SK-N-SH (cell line): ENCODE measurements at places on chromosomes 6 and 20.
A peak's percentile ranks its signal among the peaks of the same experiment; 100 is the strongest.

DNA sequence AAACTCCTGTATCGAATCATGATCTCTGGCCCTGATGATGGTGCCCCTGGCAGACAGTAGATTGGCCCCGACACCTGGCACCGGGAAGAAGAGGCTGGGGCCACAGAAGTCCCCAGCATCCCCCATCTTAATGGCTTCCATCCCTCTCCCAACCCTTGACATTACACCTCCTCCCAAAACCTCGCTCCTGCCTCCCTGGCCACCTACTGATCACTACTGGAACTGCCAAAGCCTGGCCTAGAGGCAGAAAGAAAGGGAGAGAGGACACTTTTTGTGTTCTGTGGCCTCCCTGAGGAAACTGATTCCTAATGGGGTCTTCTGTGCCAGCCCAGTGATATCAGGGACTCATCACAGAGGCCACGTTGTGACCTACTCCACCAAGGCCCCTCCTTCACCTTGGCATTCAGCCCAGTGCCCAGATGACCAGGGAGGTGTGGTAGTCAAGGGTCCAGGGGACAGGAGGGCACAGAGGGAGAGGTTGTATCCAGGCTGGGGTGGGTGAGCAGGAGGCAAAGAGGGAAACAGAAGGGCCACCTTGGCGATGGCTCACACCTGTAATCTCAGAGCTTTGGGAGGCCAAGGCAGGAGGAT is 6.1 kb downstream of the C20orf173 start:
- peak; percentile 43 for DNase-seq

DNA sequence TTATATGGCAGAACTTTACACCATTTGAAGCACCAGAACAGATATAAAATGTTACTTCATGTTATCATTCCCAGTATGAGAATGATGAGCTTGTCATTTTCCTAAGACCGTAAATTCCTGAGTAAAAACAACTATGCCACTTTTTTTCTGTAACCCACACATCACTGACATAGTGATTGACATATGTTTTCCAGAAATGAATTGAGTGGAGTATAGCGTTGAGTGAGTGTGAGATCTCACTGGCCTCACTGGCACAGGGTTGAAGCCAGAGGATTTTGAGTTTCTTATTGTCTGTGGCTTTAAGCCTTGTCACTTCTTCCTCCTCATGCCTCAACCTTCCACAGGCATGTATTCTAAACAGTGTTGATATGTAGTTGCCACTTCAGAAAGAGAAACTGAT is 62.3 kb downstream of the PDE7B start:
- DNase-seq = no peak

GRCh38 chr20:20465252-20465651 is 97.3 kb downstream of the INSM1 start:
- no peak for DNase-seq

- DNase-seq = no peak
Measured at GRCh38 chr6:28907394-28907793, 16.4 kb downstream of the TRIM27 start.

- DNase-seq = peak; percentile 94
Measured at GRCh38 chr20:50790651-50791277, 4.1 kb upstream of the BCAS4 start.

- no peak for DNase-seq
Measured at GRCh38 chr6:93272896-93273295, 146.5 kb downstream of the EPHA7 start.

- no peak for DNase-seq
Measured at GRCh38 chr20:41034239-41034638, 5.6 kb downstream of the TOP1 start.

GRCh38 chr6:111162504-111162903 is 75.2 kb downstream of the SLC16A10 start:
- no peak for DNase-seq

DNA sequence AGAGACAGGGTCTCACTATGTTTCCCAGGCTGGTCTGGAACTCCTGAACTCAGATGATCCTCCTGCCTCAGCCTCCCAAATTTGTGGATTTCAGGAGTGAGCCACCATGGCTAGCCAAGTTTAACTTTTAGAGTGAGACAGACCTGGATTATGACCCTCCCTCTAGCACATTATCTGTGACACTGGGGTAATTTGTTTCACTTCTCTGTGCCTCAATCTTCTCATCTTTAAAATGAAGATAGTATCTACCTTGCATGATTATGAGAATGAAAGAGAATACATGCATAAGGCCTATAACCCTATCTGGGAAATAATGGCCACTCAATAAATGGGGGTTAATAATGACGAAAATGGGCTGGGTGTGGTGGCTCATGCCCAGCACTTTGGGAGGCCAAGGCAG is 373.6 kb downstream of the SYNE1 start:
- DNase-seq = no peak

- DNase-seq = no peak
Measured at GRCh38 chr20:1629321-1629720, 9.5 kb upstream of the SIRPB1 start.

DNA sequence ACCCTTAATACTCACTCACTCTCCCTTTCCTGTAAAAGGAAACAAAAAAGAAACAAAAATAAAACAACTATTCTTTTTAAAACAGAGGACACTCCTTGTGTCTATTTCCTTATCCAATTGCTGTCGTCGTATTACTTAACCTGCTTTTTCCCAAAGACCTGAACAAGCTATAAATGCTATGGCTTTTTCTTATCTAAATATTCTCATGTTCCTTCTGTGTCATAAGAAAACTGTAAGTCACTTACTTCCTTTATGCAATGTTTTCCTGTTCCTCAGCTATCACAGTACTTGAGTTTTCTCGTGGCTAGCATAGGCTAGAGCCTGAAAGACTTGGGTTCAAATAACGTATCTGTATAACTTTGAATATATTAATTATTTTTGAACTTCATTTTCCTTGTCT is 99.2 kb downstream of the IRAK1BP1 start:
- no peak for DNase-seq

- DNase-seq = no peak
Measured at GRCh38 chr6:40992746-40993145, 46.3 kb downstream of the UNC5CL start.

DNA sequence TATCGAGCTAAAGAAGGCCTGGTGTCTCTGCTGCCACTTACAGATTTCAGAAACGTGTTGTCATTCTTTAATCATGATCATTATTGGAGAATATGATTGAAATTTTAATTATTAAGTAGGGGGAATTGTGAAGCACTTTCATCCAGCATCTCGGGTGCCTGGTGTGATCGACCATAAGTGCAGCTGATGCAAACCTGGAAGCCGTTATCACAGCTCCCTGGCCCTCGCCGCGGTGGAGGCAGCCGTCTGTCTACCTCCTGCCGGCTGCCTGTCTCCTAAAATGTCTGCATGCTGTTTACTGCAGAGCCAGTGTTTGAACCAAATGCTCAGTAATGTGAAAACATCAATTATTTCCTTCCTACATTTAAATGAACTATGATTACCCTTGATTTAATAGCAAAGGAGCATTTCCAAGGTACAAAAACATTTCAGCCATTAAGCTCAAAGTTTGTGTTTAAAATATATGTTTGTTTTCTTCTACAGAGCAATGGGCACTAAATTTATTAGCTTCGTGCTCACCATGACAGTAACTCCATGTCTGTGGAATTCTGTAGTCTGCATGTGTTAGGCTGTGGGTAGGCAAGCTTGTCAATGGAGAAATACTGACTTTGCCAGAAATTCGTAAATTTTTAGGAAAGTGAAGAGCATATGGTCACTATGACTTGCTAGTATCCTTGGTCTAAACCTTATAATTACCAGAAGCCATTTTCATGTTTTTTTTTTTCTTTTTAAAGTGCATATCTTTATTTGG is 184.5 kb upstream of the AGPAT4 start:
- DNase-seq = peak; percentile 23

GRCh38 chr6:39009476-39009875 is 39.1 kb upstream of the GLP1R start:
- no peak for DNase-seq

DNA sequence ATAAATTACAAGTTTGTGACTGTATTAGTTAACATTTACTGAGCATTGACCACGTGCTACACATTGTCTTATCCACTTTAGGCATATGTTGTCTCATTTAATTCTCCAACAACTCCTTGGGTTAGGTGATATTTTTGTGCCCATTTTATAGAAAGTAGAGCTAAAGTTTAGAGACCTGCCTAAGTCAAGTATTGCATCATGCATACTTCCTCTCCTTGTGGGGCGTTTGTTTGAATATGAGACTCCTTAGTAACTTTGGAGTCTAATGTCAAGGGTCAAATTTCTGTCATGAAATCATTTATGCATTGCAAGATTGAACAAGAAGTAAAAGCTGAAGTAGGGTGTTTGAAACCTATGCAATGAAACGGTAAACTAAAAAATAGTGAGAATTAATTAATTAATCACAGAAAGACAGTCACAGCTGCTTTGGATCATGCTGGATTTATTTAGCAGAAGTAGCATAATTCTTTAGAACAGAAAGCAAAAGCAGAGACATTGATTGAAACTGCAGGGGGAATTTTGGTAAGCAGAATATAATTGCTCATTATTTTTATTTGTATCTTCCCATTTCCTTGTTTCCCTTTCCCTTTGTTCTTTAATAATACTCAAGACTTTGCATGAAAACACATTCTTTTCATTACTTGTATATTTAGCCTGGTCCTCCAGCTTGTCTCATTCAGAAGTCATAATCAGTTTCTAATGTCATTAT is 1374.4 kb upstream of the GJE1 start:
- no peak for DNase-seq

- DNase-seq = no peak
Measured at GRCh38 chr6:166763606-166764472, 136.8 kb upstream of the RPS6KA2 start.

DNA sequence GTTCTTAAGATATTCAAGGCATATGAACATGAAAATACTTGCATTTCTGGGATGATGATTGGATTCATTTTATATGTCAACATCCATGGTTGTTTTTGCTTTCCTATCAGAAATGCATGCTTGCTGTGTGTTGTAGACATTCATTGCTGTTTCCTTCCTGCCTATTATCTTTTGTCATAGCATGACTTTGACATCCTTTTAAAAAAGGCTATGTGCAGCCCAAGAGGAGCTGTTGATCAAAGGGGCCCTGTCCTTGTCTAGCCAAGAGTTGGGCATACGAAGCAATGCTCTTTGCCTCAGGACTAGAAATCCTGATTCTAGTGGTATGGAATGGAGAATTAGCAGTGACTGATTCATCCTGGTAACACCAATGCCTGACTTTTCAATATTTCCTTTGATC is 143.1 kb downstream of the RNF144B start:
- DNase-seq = no peak

- DNase-seq = peak; percentile 74
Measured at GRCh38 chr6:31664790-31665500, at the start of gene GPANK1. GPANK1 (minus strand) TSS chr6:31664997; CDS start chr6:31664478, 519 bp downstream.

GRCh38 chr6:64288351-64288750 is 652.7 kb downstream of the PHF3 start:
- DNase-seq = no peak

DNA sequence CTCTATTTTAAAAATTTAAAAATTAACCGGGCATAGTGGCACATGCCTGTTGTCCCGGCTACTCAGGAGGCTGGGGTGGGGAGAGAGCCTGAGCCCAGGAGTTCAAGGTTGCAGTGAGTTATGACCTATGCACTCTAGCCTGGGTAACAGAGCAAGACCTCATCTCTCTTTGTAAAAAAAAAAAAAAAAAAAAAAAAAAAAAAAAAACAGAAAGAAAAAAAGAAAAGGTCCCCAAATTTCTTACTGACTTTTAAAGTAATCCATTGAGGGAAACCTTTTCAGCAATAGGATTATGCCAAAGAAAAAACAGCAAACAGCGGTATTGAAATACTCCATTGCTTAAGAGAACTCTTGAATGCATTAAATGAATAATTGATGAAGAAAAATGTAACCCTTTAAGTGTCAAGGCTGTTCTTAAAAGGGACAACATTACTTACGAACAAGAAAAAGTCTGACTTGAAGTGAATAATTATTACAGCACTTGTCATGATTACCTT is 6.0 kb upstream of the DNAAF9 start:
- DNase-seq = no peak

GRCh38 chr6:151289399-151290007 is 49.7 kb downstream of the AKAP12 start:
- DNase-seq = no peak

GRCh38 chr6:24664046-24664987 is 2.4 kb downstream of the TDP2 start:
- no peak for DNase-seq

DNA sequence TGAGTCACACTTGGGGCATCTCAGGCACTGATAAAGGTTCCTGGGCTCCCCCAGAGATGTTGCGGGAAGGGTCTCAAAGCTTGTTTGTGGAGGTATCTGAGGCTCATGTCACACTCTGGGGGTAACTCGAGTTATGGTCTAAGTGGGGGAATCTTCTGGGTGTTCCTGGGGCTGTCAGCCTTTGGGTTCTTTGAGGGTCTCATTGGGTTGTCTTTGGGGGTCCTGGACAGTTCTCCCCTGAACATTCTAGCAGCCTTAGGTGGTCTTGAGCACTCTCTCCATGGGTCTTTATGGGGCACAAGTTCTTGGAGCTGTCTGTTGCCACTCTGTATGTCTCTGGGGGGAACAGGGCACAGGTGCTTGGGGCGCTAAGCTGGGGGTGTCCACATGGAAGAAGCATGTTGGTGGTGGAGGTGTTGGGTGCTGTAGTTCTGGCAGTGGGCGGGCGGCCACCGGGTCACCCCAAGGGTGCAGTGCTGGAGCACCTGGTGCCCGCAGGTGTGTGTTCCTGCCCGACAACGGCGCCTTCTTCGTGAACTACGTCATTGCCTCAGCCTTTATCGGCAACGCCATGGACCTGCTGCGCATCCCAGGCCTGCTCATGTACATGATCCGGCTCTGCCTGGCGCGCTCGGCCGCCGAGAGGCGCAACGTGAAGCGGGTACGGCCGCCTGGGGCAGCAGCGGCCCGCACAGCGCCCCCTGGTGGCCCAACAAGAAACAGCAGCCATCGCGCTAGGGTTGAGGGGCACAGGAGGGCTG is 7.1 kb upstream of the CAPN11 start:
- peak; percentile 93 for DNase-seq

DNA sequence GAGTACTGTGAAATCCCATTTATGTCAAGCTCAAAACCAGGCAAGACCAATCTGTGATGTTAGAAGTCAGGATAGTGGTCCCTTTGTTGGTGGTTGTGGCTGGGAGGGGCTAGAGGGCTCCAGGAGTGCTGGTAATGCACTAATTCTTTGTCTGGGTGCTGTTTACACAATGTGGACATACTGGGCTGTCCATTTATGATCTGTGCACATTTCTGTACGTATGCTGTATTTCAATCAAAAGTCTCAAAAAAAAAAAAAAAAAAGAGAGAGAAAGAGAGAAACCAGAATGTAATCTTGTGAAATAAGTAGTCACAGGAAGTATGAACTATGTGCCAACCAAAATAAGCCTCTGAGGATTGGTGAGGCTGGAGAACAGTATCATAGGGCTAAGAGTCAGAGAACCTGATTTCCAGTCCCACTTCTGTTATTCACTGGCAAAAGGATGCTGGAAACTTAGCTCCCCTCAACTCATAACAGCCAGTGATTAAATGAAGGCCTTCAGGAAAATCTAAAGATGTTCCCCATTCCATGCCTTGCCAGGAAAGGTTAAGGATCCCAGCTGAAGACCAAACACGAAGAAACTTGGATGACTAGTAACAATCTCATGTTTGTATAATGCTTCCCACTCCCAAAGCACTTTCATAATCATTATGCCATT is 19.6 kb upstream of the TRAM2 start:
- DNase-seq = no peak

DNA sequence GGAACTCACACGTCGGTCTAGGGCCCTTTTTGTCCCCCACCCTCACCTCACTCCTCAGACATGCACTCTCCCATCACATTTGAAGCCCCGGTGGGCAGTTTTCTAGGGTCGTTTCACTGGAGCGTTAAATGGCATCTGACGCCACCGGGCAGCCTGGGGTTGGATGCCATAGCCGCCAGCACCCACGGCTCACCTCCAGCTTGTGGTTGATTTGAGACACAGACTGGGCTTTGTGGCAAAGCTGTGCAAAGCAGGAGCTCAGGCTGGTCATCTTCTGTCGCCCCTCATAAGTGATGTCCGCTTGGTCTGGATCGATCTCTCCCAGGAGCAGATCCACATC is 530 bp downstream of the GOPC start:
- DNase-seq = no peak
